HFF-Myc (cell line): ENCODE measurements at places on chromosomes 1 and 21.
A peak's percentile ranks its signal among the peaks of the same experiment; 100 is the strongest.

GRCh38 chr1:11482198-11482597 is 3.2 kb downstream of the DISP3 start:
- no peak for DNase-seq

DNA sequence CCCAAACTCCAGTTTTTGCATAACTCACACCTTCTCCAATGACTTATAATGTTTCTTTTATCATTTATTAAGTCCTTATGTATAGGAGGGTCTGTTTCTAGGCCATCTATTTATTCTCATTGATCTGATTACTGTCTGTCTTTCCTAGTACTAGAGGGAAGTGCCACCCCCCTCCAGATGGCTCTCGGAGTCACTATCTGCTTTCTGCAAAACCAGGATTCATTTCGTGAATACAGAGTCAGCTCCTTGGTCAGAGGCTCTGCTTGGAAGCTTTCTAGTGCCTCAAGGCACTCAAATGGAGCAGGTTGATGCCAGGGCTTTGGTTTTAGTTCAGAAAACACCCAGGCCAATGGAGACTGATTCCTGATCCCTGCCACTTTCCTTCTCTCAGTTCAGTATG is 102.3 kb upstream of the CD34 start:
- DNase-seq = no peak

GRCh38 chr1:230079199-230080024 is 12.4 kb downstream of the GALNT2 start:
- DNase-seq = no peak

DNA sequence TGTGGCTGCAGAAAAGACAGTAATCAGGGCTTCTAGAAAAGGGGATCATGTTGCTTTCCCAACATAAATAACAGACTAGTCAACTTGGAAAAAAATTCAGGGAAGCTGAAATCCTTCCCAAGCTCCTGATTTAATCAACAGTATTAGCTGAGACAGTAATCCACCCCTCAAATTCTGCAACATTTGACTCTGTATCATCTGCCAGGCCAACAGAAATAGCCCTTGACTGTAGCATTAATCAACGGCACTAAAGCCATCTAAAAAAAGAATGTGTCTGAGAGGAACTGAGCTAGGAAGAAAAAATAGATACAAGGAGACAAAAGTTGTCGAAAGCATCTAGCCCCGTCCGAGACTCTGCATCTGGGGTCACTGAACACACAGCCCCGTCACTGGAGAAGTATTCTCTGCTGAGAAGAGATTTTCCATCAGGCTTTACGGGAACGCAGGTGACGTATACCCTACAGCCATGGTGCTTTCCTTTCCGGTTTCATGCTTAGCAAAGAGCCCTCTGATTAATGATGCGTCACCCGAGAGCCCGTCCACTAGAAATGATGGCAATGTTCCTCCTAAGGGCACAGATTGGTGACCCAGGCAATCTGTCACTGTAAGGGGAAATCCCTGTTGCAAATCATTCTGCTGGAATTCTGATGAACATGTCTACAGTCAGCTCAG is 42.1 kb upstream of the TP53BP2 start:
- peak; percentile 69 for DNase-seq

GRCh38 chr21:44375761-44376241 is 22.4 kb downstream of the TRPM2 start:
- no peak for DNase-seq

- peak; percentile 51 for DNase-seq
These were observed 6.9 kb upstream of the GPATCH4 start for GRCh38 chr1:156608036-156608674.

- DNase-seq = no peak
These were observed 45.7 kb downstream of the SLC37A1 start for GRCh38 chr21:42559326-42559725.

GRCh38 chr1:22176258-22176657 is 33.4 kb upstream of the WNT4 start:
- DNase-seq = no peak

DNA sequence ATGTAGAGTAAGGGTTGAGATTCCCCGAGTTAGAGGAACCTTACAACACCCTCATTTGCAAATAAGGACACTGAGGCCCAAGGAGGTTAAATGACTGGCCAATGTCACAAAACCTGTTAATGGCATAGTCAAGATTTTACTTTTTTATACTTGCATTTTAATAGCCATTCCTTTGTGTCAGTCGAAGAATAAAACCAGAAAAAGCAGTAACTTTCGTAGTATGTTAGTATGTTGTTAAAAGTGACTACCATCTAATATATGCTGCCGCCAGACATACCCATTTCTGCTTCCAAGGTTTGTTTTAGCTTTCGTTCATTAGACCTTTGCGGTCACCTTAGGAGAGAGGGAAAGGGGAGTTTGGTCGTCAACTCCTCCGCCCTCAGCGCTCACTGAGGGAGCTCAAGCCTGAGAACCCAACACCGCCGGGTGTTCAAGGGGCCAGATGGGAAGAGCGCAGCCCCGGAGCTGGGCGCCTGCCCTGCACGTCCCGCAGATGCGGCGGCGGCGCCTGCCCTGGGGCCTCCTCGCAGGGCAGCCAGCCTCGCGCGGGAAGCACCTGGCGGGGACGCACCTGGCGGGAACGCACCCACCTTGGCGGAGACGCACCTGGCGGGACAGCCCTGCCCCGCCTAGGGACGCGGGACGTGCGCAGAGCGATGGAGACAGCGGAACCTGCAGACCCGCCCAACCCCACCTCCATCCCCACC is 466 bp downstream of the VPS26C start:
- no peak for DNase-seq

DNA sequence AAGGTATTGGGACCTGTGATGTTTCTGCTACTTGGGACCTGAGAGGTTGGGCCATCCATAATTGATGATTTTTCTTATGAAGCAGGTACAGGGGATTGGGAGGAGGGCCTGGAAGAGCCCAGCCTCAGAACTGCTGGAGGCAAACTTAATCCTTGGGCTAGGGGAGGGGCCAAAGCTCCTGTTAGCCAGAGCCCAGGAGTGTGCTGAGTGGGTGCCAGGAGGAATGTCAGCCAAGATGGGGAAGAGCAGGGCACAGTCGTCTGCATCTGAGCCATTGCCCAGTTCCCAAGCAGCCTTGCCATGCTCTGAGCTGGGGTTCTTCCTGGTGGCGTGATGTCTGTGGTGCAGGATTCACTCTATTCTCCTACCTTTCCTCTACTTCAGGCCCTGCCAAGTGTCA is 5.8 kb downstream of the MAPKAPK2 start:
- DNase-seq = no peak

DNA sequence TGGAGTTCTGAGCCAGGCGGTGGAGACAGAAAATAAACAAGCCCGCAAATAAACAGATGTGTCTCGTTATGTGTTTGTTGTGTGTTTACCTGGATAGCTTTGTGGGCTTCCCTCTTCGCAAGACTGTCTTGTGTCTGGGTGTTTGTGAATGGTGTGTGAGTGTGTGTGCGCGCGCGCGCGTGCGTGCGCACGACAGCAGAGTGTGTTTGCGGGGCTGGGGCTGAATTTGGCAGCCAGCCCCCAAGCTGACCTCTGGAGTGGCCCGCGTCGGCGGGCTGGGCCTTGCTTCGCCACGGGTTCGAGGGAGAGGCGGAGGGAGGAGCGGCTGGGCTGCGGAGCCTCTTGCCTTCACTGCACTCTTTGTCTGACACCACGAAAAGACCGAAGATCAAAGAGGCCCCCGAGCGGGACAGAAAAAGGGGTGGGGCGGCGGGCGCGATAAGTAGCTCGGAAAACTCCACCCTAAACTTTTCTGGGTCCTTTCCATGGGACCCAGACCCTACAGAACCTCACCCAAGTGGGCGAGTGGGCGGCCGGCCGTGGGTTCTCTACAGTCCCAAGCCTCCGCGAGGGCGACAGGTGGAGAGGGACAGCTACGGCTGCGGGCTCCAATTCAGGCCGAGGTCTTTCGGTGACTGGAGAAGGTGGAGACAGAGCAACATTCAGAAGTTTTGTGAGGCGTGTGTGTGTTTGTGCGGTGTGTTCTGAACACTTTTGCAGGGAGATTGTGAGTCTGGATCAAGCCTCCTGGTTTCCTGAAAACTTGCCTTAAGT is 14.5 kb downstream of the PAX7 start:
- DNase-seq = no peak

DNA sequence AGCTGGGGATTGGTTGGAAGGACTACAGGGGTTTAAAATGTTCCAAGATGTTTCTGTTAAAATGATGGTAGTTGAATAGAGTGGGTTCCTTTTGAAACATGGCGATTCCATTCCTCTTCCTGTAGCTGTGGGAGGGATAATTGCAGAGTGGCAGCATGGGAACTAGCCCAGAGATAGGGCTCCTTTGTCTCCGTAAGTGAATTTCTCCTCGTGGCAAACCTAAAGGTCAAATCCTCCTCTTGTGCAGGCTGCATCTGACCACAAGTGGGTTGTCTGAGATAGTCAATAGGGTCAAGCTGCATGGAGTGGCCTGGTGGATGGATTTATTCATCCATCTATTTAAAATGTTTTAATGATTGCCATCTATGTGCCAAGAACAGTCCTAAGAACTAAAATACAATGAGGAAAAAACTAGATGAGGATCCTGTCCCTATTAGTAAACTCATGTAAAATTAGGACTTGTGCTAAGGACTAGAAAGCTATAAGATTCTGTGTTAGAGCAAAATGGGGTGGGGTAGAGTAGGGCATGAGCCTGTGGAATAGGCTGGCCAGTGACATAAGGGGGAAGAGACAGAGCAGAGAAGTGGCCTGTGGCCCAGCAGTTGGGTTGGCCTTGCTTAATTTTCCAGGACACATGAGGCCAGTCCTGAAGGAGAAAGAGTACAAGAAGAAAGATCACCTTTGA is 89.1 kb upstream of the IVNS1ABP start:
- DNase-seq = no peak
